ENCODE measurements at places on chromosomes 3 and 15.

- no peak for DNase-seq
Measured at GRCh38 chr3:81793410-81793809, 32.0 kb upstream of the GBE1 start.

- DNase-seq: no peak
Measured at GRCh38 chr3:131357275-131357674, 24.3 kb upstream of the NUDT16 start.

- no peak for DNase-seq
Measured at GRCh38 chr3:124149771-124150170, 157.8 kb upstream of the ROPN1 start.

- no peak for DNase-seq
Measured at GRCh38 chr3:58480309-58480708, 11.6 kb upstream of the KCTD6 start.

DNA sequence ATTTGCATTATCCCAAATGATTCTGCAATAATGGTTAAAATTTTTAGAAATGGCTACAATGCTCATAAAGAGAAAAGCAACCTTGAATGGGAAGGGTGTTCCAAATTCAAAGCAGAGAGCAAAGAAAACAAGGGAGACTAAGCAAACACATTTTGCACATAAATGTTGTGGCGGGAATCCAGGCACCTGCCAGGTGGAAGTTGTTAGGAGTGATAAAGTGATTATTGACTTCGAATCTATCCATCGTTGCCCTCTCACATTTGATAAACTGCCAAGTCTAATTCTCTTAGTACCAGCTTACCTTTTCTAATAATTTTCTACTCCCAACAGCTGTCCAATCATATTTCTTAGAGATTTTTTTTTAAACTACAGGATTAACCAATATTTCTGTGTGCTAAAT is 244.5 kb downstream of the CACNA2D3 start:
- peak; percentile 96 for DNase-seq

DNA sequence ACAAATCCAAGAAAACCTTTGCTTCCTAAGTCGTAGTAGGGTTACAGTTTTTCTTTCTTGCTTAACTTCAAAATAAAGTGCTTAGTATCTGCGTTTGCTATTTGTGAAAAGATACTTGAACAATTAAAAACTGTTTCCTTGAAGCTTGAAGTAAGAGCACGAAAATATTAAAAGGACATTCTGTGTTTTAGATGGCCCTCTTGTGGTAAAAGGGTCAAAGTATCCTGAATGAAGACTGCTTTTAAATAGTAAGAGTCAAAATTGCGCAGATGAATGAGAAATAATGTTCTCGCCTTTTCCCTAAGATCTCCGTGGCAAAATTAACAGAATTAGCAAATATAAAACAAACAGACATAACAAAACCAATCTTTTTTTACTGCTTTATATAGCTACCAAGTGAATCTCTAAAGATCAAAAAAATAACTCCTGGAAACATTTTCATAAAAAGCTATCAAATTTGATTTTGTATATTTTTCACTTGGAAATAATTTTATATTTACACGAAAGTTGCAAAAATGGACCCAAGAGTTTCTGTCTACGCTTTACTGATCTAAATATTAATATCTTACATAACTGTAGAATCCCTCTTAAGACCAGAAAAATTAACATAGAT is 175.4 kb downstream of the MBNL1 start:
- DNase-seq: peak; percentile 18

- DNase-seq: peak; percentile 22
Measured at GRCh38 chr3:72161881-72162595, 377.1 kb upstream of the PROK2 start.

- no peak for DNase-seq
Measured at GRCh38 chr15:63072023-63072650, 29.6 kb downstream of the TPM1 start.

- DNase-seq: no peak
Measured at GRCh38 chr3:50516440-50516871, 13.0 kb upstream of the CACNA2D2 start.

DNA sequence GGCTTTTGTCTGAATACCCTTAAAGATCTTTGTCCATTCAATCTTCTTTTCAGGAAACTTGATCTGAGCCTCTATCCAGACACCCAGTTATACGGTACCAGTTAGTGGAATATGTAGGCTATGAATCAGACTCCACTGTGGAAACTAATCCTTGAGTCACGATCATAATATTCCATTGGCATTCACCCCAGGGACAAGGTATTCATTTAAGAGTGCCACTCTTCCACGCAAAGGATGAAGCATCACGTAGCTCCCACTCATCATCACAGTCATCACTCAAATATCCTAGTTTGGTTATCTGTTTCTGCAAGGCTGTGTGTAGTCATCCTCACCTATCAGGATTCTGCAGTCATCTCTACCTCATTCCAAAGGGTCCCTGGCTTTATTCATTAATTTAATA is 85.6 kb downstream of the NEDD4 start:
- no peak for DNase-seq

DNA sequence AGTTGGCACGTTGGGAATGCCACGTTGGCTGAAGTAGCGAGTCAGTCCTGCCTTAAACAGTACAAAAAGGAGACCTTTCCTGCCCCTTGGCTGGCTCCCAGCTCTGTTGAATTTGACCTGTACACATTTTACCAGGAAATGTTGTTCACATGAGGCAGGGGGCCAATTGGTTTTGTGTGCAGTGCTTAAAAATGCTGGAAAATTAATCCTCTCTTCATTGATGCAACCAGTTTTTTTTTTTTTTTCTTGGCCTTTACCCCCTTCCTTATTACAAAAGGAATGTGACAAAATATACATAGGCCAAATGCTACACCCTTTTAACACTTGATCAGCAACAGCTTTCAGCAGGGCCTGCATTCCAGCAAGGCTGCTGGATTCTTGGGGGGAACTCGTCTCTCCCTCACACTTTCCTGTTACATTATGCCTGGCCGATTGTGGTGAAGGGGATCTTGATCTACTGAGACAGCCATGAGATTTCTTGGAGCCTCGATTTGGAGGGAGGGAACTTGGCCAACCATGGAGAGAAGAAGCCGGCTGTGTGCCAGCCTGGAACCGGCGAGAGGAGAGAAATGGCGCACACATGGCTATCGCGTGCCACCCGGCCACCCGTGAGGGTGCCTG is 93.1 kb downstream of the DNASE1L3 start:
- DNase-seq: no peak

GRCh38 chr3:195195321-195196209 is 75.4 kb downstream of the XXYLT1 start:
- DNase-seq: no peak

GRCh38 chr15:23402140-23402539 is 44.9 kb downstream of the GOLGA6L2 start:
- no peak for DNase-seq

DNA sequence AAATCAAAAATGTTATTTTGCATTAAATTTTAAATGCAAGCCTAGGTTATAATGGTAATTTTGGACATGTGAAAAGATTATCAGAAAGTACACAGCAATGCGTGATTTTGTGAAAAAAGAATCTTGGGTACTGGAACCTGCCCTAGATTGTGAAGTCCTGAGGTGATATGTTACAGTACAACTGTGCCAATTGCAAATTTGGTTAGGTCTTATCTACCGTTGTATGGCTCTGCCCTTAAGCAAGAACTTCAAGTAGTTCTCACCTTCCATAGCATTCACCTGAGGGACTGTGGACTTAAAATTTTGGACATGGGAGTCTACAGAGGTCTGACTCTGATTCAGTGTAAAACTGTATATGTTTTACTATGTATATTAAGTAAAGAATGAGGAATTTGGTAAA is 140.2 kb downstream of the PEX5L start:
- no peak for DNase-seq

DNA sequence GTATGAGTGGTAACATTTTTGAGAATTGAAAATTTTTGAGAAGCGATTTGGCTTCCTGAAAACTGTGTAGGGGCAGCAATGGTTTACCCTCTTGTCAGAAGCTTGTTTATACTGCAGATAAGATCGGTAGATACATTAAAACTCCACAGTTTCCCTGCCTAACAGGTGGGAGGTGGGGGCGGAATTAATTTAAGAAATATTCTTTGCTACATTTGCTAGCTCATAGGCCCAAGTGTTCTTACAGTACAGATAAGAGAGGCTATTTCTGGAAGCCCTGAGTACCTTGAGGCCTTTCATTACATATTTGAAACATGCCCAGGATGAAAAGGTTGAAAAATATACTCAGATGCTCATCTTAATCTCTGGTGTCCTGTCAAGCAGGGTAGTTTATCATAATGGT is 285.5 kb downstream of the UBE2E2 start:
- DNase-seq: no peak

DNA sequence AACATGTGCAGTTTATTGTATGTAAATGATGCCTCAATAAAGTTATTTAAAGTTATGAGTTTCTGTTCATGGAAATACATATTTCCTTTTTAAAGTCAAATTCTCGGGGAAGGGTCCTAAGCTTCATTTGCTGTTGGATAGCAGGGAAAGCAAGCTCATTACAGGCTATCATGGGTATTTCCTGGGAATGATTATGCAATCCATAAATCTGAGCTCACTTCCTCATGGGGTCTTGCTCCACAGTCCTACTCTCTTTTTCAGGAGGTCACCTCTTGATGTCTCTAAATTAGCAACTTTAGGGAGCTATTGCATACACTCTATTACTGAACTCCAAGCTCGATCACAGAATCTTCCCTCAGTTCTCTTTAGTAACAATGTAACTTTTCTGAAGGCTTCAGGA is 69.9 kb upstream of the TP63 start:
- DNase-seq: no peak

GRCh38 chr3:185989511-185989910 is 51.7 kb upstream of the TRA2B start:
- no peak for DNase-seq

- no peak for DNase-seq
Measured at GRCh38 chr3:47871389-47871788, 68.5 kb downstream of the DHX30 start.

DNA sequence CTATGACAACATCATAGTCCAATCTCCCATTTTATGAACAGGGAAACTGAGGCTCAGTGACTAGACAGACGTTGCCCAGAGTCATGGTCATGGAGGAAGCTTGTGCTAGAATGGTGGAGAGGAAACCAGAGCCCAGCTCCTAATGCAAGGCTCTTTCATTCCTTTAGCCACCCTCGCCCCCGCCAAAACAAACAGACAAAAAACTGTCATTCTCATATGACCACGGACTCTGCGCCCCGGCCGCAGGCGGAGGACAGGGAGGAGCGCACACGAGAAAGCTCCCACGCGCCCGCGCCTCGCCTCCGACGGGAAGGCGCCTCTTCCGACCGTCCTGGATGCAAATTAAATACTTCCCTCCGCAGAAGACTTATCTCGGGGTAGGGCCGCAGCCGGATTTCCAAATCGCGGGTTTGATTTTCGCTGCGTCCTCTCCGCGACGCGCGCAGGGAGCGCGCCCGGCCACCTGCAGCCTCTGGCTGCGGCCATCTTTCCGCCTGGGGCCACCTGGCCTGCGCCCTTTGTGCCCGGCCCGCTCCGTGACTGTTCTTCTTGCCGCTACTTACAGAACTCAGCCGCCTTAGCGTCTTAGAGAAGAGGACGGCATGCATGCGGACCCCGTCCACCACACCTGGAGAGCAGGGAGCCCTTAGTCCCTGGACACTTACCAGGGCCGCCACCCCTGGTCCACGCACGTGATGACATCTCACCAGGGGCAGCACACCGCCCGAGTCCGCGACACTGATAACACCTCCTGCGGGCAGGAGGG is 670 bp upstream of the ATP13A3 start:
- no peak for DNase-seq

DNA sequence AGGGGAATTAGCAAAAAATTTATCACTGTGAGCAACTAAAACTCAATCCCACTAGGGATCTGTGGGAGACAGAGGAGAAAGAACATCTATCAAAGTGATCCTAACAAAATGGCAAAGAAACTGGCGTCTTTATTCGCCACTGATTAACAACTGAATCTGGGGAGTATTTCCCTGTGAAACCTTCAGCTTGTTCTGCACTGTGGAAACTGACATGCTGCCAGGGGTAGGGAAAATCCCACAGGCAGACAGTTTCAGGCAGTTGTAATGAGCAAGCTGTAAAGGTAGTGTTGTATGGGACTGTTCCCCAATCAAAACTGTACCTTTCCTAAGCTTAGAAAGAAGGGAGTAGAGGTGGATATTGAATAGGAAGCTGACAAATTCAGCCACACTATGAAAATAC is 611.7 kb downstream of the VGLL3 start:
- no peak for DNase-seq

Data from NCI-H748 treated with DMSO at 0.1 percent for 48 hours (cell line).